ENCODE measurements at places on chromosomes 2 and 18.
A peak's percentile ranks its signal among the peaks of the same experiment; 100 is the strongest.

- DNase-seq = no peak
These were observed 234.3 kb upstream of the LYPD1 start for GRCh38 chr2:132904142-132904842.

- DNase-seq = no peak
These were observed 204.4 kb downstream of the SPP2 start for GRCh38 chr2:234254783-234255521.

GRCh38 chr18:43009674-43010073, 105.8 kb downstream of the RIT2 start:
- no peak for DNase-seq

GRCh38 chr18:2905854-2906703, 59.3 kb downstream of the EMILIN2 start:
- peak; percentile 13 for DNase-seq

DNA sequence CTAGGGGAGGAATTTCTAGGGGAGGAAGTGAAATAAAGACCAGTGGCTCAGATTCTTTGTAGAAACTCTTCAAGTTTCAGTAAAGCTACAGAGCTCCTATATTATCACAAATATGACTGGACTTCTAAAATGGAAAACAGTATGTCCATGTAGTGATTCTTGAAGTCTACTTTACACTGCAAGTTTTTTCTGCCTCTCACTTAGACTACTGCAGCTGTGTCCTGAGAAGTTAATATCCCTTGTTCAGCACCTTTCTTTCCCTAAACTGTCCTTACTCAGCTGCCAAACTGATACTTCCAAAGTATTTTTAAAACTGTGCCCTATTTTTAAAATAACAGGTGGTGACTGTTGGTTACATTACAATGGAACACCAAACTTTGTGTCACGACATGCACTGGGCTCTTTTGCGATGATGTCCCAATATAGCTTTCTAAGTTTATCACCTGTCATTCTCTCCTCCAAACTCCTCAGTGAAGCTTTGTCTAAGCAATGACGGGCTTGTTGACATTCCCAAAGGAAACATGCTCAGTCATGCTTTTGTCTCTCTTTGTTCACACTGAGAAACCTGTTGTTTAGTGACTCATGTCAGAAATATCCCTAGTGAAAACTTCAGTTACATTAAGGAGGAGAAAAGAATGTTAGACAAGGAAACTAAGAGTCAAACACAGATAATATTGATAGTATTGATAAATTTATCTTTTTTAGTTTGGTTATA, 341.1 kb downstream of the ARL6IP6 start:
- DNase-seq = no peak

GRCh38 chr2:24304631-24305030, 55.7 kb downstream of the ITSN2 start:
- DNase-seq = no peak

DNA sequence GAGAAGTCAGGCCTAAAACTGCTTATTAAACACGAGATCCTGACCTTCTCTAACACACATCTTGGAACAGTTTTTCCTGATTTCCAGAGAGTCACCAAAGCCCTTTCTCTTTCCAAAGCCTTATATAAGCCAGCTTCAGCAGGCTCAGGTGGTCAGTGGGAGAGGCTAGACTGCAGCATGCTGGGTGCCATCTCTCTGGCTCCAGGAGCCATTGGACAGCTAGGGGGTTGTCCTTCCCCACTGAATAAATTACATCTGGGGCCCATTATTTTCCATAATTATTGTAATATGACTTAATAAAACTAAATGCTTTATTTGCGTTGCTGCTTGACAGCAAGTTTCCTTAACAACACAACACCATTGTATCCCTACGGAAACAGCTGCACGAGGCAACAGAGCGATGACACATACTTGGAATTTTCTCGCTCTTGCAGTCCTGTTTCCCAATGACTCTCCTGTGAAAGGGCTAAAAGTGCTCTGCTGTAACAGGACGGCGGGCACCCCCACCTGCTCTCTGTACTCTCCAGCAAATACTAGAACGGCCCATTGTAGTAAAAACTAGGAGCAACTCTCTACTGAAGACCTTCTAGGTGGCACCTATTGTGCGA, 160.6 kb downstream of the RNF144A start:
- DNase-seq = no peak

DNA sequence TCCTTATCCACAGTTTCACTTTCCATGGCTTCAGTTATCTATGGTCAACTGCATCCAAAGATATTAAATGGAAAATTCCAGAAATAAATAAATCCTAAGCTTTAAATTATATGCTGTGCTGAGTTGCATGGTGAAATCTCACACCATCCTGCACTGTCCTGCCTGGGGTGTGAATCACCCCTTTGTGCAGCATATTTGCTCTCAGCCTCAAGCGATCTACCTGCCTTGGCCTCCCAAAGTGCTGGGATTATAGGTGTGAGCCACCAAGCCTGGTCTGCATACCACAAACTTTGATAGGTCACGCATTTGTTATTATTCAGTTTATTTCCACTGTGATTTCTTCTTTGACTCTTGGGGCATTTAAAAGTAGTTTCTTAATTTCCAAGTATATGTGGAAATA, 117.2 kb downstream of the SPIRE1 start:
- no peak for DNase-seq

- DNase-seq = no peak
These were observed 900.7 kb upstream of the SOX11 start for GRCh38 chr2:4791488-4791887.

- no peak for DNase-seq
These were observed 79.7 kb upstream of the TRIB2 start for GRCh38 chr2:12636837-12637581.

DNA sequence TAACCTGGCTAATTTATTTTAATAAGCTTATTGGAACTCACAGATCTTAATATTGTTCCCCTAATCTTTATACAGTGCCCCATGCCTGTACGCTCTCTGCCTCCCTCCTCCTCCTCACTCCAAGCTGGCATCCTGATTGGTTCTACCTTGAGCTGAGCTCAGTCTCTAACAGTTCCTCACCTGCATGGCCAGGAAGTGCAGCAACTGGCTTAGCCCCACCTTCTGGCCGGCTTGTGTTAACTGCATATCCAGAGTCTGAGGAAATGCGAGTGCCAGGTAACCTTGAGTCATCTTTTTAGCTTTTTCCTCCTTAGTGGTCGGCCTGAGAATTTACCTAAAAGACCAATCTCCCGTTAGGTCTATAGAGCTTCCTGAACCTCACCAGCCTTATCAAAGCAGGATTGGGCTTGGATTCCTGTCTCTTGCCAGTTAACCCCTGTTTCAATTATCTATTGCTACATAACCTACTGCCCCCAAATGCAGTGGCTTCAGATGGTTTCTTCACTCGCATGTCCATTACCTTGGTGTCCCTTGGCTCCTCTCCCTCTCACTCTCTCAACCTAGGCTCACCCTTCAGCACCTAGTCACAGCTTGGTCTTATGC, 89.5 kb upstream of the STK39 start:
- no peak for DNase-seq

DNA sequence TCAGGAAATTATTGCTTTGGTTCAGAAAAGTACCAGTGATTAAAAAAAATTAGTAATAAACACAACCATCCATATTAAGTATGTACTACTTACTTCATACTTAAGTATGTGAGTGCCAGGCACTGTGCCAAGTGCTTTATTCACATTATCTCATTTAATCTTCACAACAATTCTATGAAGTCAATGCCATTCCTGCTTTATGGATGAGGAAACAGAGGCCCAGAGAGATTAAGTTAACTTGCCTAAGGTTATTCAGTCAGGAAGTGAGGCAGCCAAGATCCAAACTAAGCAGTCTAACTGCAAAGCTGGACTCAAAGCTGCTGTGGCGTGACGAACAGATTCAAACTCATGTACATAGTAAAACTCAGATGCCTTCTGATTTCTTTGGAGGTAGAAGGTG, 22.3 kb downstream of the DTNB start:
- DNase-seq = no peak

DNA sequence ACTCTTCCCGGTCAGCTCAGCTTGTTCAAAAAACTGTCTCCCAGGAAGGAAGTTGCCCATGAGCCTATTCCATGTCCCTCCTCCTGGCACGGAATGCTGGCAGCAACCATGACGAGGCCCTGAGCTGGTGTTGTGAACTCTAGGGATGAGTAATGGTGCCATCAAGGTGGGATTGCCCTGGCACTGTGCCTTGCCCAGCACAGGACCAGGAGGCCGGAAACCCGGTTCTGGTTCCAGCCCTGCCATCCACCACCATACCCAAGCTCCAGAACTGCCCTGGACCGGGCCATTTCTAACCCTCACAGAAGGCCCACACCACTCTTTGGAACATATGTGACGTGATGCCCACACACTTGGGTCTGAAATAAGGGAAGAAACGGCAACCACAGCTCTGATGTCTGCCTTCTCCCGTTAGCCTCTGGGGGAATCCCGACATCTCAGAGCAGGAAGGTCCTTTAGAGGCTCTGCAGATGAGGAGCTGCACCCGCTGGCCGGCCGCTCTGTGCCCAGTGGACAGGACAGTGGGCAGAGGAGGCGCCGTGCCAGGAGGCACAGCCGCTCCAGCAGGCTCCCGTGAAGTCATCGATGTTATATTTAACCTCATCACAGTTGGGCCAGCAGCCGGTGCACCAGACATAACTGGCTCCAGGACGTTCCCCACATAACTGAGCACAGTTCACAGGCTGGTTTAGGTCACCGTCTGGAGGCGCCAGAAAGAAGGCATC, 462.1 kb upstream of the ID2 start:
- no peak for DNase-seq

- DNase-seq = no peak
These were observed 6.4 kb upstream of the NCKAP5 start for GRCh38 chr2:133574620-133575019.

Data from activated naive CD4-positive, alpha-beta T cell (primary cell).